ENCODE measurements at places on chromosomes 3 and 15. TPM values are rescaled to one million over a fixed set of nuclear protein-coding genes. Genes with fewer than 3 reads are reported as not detected.

ACAD9 gene
- 48.0 TPM for total RNA-seq

PTH1R gene
- total RNA-seq, result 24.8 TPM

CD200R1 gene
- total RNA-seq, result 0.59 TPM

GRCh38 chr3:23254835-23255234, 51.7 kb downstream of the UBE2E2 start:
- DNase-seq, result no peak

GRCh38 chr3:42014458-42014920, 52.6 kb upstream of the ULK4 start:
- DNase-seq, result no peak

- DNase-seq, result no peak
Measured at GRCh38 chr3:120705884-120706582, 24.0 kb upstream of the HGD start.

DNA sequence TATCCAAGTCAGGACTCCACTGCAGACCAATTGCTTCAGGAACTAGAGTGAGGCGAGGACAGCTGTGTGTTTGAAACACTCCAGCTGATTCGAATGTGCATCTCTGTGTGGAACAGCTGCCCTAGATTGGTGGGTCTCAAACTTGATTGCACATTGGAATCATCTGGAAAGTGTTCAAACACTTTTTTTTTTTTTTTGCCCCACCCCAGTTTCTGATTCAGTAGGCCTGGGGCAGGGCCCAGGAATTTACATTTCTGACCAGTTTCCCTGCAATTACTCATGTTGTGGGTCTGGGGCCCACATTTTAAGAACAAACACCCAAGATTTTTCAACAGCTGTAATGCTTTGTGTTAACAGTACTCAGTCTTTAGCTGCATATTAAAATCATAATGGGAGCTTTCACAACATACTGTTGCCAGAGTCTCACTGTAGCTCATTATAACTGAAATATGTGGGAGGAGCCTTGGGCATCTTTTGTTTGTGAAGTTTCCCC, 156.6 kb downstream of the NR1D2 start:
- DNase-seq, result no peak
